ENCODE measurements at places on chromosomes 2 and 18. TPM values are rescaled to one million over a fixed set of nuclear protein-coding genes. Genes with fewer than 3 reads are reported as not detected.
A peak's percentile ranks its signal among the peaks of the same experiment; 100 is the strongest.

ASPRV1 gene
- 0.22 TPM for polyA plus RNA-seq

PLCD4 gene
- 2.2 TPM for polyA plus RNA-seq

SLC9A2 gene
- 0.03 TPM for polyA plus RNA-seq

- H3K36me3 ChIP-seq = no peaks in the 10 kb centered on the region
- DNase-seq = no peak
- no peak overlapping the region for H3K4me3 ChIP-seq
- H3K27me3 ChIP-seq = no peaks in the 10 kb centered on the region
- no peak overlapping the region for H3K27ac ChIP-seq
Observed at GRCh38 chr18:30192216-30192615, 850.3 kb downstream of the DSC3 start.

NT5C1B gene
- not detected for polyA plus RNA-seq

- no peaks in the 10 kb centered on the region for H3K36me3 ChIP-seq
- DNase-seq = no peak
- no peaks in the 10 kb centered on the region for H3K27me3 ChIP-seq
- no peak overlapping the region for H3K4me3 ChIP-seq
Observed at GRCh38 chr2:239215136-239215925, 185.5 kb downstream of the HDAC4 start.

GRCh38 chr2:118049816-118050140 lies 35.9 kb upstream of the CCDC93 start:
- no peak overlapping the region for H3K27ac ChIP-seq
- H3K36me3 ChIP-seq = no peaks in the 10 kb centered on the region
- H3K4me1 ChIP-seq = peaks cover 26% of the 10 kb centered on the region
- DNase-seq = peak; percentile 2

C2orf80 gene
- not detected for polyA plus RNA-seq

CYP20A1 gene
- polyA plus RNA-seq = 9.6 TPM

TACR1 gene
- polyA plus RNA-seq = not detected

DNA sequence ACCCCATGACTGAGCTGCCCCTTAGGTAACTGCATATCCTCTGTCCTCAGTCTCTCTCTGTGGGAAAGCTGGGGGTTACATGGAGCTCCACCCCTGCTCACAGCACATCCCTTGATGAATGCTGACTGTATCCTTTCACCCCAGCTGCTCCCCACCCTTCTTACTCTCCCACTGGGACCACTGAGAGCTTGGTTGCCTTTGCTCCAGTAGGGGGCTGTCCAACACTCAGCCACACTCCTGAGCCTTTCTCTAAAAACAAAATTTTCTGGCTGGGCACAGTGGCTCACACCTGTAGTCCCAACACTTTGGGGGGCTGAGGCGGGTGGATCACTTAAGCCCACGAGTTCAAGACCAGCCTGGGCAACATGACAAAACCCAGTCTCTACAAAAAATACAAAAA lies 89.2 kb upstream of the MSH2 start:
- H3K4me3 ChIP-seq = no peak overlapping the region
- DNase-seq = no peak
- no peaks in the 10 kb centered on the region for H3K4me1 ChIP-seq
- no peaks in the 10 kb centered on the region for H3K27me3 ChIP-seq
- no peaks in the 10 kb centered on the region for H3K36me3 ChIP-seq

- no peaks in the 10 kb centered on the region for H3K27me3 ChIP-seq
- DNase-seq = peak; percentile 44
- peaks cover 19% of the 10 kb centered on the region for H3K4me1 ChIP-seq
- no peak overlapping the region for H3K4me3 ChIP-seq
- H3K27ac ChIP-seq = no peak overlapping the region
Observed at GRCh38 chr2:48504647-48505327, 25.2 kb upstream of the STON1 start.

CHRND gene
- polyA plus RNA-seq = not detected

DNA sequence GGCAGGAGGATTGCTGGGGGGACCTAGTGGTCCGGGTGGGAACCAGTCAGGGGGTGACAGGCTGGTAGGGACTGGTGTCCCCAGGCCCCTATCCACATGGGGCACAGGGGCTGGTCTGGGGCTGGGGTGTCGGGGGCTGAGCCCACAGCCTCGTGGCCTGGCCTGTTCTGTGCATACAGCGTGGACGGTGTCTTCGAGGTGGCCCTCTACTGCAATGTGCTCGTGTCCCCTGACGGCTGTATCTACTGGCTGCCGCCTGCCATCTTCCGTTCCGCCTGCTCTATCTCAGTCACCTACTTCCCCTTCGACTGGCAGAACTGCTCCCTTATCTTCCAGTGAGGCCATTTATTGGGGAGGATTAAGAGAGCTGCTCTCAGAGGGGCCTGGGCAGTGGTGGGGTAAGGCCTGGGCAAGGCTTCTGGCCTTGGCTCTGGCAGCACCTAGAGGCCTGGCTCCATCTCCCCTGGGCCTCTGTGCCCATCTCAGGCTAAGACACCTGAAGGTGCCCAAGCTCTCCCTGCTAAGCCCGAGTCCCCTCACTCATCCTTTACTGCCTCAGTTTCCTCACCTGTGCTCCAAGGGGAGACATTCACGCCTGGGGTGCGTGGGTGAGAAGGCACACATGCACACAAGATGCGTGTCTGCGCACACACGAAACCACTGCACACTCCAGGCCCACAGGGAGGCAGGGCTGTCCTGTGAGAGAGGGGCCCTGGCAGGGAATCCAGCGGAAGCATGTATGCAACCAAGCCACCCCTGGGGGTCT lies 1.9 kb downstream of the CHRNG start:
- no peaks in the 10 kb centered on the region for H3K36me3 ChIP-seq
- no peak for DNase-seq
- H3K4me3 ChIP-seq = no peak overlapping the region
- H3K27ac ChIP-seq = no peak overlapping the region
- no peaks in the 10 kb centered on the region for H3K27me3 ChIP-seq

DNA sequence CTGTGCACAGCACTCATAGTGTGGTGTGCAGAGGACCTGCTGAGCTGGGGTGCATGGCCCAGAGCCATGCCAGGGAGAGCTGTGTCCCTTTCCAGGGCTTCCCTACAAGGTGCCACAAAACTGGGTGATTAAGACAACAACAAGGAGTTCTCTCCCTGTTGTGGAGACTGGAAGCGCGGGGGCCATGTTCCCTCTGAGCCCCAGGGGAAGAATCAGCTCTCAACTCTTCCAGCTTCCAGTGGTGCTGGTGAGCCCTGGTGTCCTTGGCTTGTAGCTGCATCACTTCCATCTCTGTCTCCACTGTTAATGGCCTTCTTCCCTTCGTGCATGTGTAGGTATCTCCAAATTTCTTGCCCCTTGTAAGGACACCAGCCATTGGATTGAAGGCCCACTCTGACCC lies 73.3 kb downstream of the CABLES1 start:
- no peak for DNase-seq
- peaks cover 40% of the 10 kb centered on the region for H3K36me3 ChIP-seq
- no peaks in the 10 kb centered on the region for H3K27me3 ChIP-seq
- H3K4me1 ChIP-seq = no peaks in the 10 kb centered on the region
- no peak overlapping the region for H3K4me3 ChIP-seq

SAG gene
- not detected for polyA plus RNA-seq

SCN3A gene
- not detected for polyA plus RNA-seq

- no peaks in the 10 kb centered on the region for H3K27me3 ChIP-seq
- H3K27ac ChIP-seq = no peak overlapping the region
- H3K36me3 ChIP-seq = no peaks in the 10 kb centered on the region
- DNase-seq = no peak
- H3K4me1 ChIP-seq = no peaks in the 10 kb centered on the region
Observed at GRCh38 chr2:217555081-217555876, 447.5 kb downstream of the TNS1 start.

DNA sequence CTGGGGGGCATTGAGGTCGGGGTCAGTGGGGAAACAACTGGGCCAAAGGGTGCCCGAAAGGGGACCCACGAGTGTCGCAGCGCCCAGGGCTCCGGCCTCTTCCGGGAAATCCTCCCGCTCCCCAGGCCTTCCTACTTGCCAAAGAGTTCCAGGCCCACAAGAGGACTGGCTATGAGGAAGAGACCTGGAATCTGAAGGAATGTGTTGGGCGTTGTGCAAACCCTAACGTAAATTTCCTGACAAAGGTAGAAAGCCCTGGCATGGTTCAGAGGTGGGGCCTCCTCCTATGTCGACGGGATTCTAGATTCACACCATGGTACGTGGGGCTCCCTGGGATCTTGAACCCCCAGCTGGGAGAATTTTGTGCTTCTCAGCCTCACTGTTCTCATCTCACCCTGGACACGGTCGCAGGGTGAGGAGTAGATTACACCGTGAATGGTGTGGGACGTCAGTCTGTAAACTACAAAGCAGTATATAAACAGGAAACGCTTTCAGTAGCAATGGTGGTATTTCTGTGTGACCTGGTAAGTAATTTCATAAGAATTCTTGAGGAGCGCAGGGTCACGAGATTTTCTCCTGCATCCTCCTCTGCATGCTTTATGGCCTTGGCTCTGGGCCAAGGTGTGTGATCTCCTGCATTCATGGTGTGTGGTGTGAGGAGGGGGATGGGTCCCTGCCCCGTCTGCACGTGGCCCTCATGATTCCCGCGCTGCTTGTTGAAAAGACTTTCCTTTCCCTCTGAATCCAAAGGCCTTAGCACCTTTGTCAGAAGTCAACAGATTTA lies 868 bp downstream of the HSBP1L1 start:
- peak overlapping the region; percentile 40 for H3K4me3 ChIP-seq
- H3K4me1 ChIP-seq = peaks cover 12% of the 10 kb centered on the region
- no peaks in the 10 kb centered on the region for H3K36me3 ChIP-seq
- DNase-seq = peak; percentile 76

DNA sequence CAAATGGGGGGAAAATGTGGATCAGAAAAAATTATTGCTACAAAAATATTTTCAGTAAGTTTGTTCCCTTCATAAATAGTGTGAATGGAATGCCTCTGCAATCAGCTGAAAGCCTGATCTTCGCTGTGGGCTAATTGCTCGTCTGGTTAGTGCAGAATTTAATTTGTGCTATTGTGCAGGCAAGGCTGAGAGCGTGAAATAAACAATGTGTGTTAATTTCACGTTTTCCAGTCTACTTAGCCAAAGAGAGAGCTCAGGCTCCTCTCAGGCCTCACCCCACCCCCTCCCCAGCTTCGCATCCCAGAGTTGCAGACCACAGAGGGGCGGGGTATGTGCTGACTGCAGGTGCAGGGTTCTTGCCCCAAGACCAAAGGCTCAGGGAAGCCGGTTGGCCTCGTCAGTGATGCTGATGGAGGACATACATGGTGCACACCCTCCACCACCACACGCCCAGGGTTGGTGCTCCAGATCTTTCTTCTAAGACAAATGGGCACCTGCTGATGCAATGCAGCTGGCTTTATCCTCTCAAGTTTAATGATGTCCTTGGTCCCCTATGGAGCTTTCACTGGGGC lies 302.6 kb upstream of the SLC14A2 start:
- no peak overlapping the region for H3K27ac ChIP-seq
- H3K36me3 ChIP-seq = no peaks in the 10 kb centered on the region
- no peak overlapping the region for H3K4me3 ChIP-seq
- H3K4me1 ChIP-seq = no peaks in the 10 kb centered on the region

C1D gene
- 7.7 TPM for polyA plus RNA-seq

DNA sequence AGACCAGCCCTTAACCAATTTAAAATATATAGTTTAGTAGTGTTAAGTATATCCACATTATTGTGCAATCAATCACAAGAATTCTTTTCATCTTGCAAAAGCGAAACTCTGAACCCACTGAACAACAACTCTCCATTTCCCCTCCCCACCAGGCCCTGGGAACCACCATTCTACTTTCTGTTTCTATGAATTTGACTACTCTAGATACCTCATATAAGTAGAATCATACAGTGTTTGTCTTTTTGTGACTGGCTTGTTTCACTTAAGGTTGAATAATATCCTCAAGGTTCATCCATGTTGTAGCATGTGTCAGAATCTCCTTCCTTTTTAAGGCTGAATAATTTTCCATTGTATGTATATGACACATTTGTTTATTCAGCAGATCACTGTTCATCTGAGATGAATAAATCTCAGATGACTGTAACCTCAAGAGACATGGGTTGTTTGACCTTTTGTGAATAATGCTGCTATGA lies 8.1 kb upstream of the SOS1 start:
- H3K36me3 ChIP-seq = no peaks in the 10 kb centered on the region
- no peak for DNase-seq
- no peak overlapping the region for H3K4me3 ChIP-seq
- peaks cover 2% of the 10 kb centered on the region for H3K27me3 ChIP-seq

DPP10 gene
- not detected for polyA plus RNA-seq

DNA sequence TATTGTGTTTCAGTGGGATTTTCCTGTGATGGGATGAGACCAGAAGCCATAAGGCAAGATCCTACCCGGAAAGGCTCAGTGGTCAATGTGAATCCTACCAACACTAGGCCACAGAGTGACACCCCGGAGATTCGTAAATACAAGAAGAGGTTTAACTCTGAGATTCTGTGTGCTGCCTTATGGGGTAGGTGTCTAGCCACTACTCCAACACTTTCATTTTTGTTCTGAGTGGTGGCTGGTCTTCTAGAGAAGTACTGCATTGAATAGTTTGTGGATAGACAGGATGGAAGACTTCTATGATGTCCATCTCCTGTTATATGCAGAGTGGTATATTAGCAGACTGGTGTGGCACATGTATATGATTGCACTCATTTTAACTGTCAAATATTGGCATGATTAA lies 117.7 kb upstream of the IL1R2 start:
- H3K4me1 ChIP-seq = no peaks in the 10 kb centered on the region
- H3K27ac ChIP-seq = no peak overlapping the region
- peaks cover 62% of the 10 kb centered on the region for H3K36me3 ChIP-seq
- no peak for DNase-seq
- no peaks in the 10 kb centered on the region for H3K27me3 ChIP-seq

DSG1 gene
- not detected for polyA plus RNA-seq

DNA sequence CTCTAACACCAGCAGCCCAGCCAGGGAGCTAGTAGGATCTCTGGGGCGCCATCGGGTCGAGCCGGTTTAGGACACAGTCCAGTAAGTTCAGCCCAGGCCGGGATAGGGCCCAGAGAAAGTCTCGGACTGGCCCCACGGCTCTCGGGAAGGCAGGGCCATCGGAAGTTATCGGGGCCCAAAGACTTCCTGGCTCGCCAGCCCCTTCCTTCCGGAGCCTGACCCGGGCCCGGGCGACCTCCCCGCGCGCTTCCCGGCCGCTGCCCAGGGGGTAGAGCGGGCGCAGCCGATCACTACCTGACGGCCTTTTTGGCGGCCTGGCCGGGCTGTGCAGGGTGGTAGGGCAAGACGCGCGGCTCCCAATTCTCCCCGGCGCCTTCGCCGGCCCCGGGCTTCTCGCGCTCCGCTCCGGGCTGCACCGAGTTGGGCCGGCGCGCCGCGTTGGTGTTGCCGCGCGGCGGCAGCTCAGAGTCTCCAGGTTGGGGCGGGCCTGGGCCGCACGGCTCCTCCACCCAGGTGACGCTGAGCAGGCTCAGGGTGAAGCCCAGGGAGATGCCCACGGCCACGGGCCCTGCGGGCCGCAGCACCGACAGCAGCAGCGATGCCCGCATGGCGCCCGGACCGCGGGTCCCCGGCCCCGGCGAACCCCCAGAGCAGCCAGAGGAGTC lies 546 bp downstream of the CHPF start:
- peaks cover 7% of the 10 kb centered on the region for H3K4me1 ChIP-seq
- no peak overlapping the region for H3K27ac ChIP-seq
- DNase-seq = peak; percentile 14

INPP5D gene
- polyA plus RNA-seq = 13.9 TPM
